ENCODE measurements at places on chromosomes 2 and 18.

DNA sequence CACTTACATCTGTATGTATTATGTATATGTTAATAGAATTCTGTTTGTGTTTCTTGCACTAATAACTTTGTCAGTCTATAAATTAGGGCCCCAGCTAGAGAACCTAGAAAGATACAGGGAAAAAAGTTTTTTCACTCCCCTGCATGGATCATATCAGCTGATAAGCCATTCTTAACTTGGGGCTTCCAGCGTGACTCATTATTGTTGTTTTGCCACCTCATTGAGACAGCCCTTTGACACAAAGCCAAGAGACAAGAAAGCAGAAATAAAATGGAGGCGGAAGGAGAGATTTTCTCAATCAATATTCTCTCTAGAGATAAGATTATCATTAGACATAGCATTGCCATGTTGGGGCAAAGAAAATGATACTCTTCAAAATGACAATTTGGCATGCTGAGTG is 93.4 kb downstream of the AKAIN1 start:
- DNase-seq: no peak

DNA sequence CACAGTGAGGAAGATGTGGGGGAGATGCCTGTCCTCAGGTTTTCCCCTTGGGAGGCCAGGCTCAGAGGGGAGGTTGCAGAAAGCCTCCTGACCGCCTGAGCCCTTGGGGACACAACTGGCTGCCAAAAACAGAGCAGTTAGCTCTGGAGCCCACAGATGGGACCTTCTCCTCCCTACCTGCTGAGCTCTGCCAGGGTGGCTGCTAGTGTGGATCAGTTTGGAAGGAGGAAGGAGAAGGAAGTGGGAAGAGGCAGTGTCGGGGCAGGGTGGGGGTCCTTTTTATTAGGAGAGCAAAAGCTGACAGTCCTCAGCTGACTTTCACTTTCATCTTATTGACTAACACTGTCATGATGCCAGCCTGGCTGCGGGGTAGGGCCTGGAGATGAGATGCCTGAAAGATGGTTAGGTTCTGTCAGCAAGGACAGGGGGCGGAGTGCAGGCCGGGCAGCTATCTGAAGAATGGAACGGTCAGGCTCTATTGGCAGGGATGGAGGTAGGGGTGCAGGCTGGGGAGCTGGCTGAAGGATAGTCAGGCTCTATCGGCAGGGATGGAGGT is 188.5 kb upstream of the HDAC4 start:
- no peak for DNase-seq

DNA sequence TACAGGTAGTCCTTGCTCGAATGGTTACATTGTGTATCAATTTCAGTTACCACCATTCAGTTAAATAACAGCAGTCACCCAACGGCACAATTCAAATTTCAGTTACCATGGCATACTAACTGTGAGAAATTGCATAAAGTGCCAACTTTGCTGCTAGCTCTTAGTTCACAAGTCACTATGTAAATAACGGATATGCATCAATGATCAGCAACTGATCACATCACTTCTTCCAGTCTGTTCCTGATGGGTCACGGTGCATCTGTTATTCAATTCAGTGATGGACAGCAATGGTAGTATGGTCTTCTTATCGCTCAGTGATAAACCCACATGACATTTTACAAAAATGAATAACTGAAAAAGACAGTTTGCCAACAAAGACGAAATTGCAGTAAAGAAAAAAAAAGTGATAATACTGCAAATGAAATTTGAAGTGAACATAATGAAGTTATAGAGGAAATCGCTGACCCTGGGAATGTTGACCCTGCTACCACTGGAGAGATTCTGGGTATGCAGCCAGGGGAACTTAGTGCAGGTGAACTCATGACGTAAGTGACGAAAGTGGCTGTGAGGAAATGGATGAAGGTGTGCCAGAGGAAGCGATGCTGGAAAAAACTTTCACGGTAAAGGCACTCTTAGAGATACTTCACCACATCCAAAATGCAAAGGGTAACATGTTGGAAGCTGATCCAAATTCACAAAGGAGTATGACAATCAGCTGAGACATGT is 25.9 kb upstream of the RAPGEF4 start:
- DNase-seq: no peak

DNA sequence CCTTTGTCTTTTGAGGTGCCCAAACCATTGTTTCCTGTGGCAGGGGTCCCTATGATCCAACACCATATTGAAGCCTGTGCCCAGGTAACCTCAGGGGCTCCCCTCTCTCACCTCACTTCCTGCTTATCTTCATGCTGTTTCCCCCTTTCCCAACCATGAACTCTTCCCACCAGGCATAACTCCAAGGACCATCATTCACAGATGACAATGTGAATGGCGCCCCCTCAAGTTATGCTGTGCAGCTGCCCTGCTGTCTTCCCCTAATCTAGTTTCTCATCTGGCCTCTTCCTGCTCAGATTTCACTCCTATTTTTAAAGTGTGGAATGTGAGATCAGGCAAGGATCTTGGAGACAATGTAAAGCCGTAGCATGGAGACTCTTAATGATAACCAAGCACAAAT is 1.4 kb downstream of the GMPPA start:
- DNase-seq: no peak

- DNase-seq: no peak
Measured at GRCh38 chr2:137987011-137987410, 22.7 kb downstream of the HNMT start.

DNA sequence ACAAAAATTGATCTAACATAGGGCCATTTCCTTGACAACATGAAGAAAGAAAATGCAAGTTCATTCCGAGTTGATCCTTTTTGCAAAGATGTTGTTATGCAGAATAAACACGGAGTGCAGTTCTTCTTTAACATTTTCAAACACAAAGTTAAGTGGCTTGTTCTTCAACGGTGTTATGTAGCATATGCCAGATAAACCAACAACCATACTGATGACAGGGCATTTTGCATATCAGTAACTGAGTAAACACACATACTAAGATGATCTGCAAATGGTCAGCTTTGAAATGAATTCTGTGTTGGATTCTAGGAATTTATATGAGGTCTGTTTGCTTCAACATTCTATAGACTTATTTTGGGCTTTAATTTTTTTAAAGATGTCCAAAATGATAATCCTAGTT is 266.4 kb downstream of the GPD2 start:
- DNase-seq: no peak

DNA sequence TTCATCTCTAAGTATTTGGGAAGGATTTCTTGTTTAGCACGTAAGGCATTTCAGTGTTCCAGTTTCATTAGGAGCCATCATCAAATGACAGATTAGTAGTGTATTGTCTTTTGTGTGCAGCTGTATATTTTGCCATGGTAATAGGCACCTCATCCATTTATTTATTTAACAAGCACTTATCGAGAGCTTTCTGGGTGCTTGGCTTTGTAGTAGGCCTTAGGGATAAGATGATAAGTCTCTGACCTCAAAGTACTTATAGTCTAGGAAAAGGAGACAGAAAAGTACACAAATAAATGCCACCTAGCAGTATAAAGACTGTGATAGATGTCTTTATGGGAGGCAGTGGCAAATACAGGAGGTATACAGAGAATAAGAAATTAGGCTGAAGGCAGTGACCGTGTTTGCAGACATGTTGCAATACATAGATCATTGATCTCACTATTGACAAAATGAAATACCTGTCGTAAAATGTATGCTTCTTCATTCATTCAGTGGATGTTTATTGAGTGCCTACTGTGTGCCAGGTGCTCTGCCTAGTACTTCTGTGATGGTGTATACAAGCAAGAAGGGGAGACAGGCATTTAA is 265.9 kb downstream of the SETBP1 start:
- DNase-seq: no peak

DNA sequence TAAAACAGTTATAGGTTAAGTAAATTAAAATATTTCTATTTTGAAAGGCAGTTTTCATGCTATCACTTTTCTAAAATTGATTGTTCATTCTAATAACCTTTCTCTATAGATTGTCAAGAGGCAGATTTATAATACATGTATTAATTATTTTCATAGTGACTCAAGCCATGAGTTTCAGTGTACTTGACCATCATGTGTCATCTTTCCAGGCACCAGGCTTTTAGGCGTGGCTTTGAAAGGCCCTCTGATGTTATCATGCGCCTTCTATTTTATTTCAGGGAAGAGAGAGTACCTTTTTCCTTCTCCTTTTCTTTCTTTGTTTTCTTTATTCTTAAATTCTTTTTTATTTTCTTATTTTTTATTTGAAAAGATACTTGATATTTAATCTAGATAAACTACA is 128.3 kb upstream of the ETAA1 start:
- DNase-seq: no peak

DNA sequence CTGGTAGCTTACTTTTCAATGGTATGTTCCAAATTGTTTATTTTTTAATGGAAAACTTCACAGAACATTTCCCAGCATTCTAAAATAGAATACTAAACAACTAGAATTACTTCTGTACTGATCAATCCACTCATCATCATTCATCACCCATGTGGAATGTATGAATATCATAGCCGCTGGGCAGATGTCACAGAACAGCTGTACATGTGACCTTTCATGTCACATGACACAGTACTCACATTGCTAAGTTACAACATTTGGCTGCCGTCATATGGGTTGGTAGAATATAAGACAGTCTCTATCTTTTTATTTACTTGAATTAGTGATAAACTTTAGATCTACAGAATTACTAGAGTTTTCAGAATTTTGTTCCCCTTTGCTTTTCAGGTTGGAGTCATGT is 387.6 kb downstream of the ZEB2 start:
- no peak for DNase-seq

DNA sequence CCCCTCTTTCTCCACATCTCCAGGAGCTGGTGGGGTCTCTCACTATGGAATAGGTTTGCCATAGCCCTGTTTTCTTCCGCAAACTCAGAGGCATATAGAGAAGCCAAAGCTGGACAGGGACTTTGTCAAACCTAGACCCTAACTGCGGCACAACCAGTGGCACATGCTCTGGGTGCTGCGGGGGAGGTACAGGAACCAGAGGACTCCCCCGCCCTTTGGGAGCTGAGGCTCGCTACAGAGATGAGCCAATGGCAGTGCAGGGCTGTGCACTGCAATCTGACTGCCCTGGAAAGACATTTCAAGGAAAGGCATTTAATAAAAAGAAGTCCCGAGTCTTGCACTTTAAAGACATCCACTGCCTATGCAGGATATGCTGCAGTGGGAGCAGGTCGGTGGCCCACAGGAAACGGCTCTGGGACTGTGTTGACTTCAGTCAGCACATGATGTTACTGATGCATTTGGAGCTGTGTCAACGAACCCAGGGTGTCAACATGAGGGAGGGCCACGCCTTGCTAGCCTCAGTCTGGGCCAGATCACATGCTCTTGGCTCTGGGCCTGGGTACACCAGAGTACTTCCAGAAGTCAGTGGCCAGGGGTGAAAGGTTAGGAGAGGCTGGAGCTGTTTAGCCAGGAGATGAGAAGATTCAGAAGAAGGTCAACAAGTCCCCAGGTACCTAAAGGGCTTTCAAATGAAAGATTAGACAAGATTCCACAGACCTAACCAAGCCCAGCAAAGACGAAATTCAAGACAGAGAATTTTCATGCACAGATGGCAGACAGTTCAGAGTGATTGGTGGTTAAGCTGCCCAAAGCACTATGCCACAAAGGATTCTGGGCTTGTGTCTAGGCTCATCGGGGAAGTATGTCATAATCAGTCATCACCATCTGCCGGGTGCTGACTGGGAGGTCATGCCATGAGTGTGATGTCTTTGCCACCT is 8.2 kb downstream of the SLC35F6 start:
- DNase-seq: no peak

GRCh38 chr2:176833671-176834070 is 378.9 kb upstream of the HNRNPA3 start:
- DNase-seq: no peak

- DNase-seq: no peak
Measured at GRCh38 chr2:235861383-235861782, 306.8 kb downstream of the GBX2 start.

DNA sequence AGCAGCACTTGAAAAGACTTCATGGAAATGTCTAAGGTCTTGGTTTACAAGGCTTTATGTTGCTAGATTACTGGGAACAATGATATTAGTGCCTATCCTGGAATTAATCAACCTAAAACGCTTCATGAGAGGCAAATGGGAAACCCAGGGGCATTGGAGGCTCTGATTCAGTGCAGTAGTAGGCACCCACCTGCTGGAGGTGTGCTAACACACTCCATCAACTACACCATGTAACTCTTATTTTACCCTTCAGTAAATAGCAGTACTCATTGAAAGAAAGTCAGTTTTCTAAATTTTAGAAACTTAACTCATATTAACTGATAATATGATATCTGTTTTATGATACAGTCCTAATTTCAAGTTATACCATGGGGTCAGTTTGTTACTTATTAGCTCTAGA is 17.4 kb upstream of the HNRNPA3 start:
- no peak for DNase-seq

- DNase-seq: no peak
Measured at GRCh38 chr2:215447056-215447455, 11.2 kb upstream of the FN1 start.

GRCh38 chr2:204228169-204228886 is 291.8 kb downstream of the ICOS start:
- DNase-seq: peak; percentile 75

GRCh38 chr2:102367331-102367971 is 11.9 kb downstream of the IL18R1 start:
- no peak for DNase-seq

DNA sequence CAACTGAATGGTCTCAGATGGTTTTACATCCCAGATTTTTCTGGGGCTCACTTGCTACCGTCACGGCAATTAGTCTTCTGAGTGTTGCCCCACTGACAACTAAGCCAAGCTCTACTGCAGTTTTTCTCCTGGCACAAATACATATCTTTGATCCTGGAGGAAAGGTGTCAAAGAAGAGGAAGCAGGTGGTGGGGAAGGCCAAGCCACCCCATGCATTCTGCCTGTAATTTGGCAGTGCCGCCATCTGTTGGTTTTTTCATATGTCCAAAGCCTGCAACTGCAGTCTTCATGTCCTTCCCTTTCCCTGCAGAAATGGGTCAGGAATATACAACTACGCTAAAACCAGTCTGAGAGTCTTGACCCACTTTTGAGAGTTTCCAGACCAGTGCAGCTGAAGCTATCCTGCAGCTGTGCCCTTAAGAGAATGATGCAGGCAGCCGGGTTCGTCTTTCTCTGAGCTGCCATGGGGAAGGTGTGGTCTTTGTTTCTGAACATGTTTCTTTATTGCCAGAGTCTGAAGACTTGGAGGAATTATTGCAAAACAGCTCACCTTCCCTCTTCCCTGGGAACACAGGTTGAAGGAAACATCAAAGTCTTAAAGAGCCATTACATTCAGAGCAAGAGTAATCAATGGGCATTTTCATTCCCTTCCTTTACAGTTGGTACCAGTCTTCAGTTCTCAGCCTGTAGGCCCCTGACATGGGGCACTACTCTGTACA is 71.8 kb upstream of the ATL2 start:
- DNase-seq: no peak

All from neuronal stem cell (in vitro differentiated cells).